ENCODE measurements at places on chromosomes 5 and 9.

DNA sequence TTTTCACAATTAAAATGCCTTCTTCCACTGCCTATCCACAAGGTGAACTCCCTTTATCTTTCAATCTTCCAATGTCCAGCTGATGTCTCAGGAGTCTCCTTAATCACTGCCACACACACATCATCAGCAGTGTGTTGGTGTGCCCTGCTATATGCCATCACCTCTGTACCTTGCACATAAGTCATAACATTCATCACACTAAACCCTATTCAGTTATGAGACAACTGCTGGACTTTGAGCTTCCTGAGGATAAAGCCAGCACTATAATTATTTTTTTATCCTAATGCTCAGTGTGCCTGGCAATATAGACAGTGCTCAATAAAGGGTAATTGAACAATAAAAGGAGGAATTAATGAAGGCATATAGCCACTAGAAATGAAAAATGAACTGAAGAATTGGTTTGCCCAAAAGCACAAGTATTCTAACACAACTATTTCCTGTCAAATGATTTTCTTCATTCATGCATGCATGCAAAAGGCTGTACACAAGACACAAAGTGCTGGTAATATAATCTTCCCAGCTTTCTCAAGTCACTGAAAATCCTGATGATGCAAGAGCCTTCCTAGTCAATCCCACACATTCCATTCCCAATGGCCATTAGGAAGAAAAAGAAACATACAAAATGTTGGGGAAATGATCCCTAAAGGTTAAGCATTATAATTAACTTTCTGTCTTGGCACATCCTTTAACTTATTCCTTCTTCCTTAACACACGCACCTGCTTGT is 32.4 kb downstream of the LPAR1 start:
- DNase-seq = no peak

GRCh38 chr5:154138701-154139100 is 51.8 kb upstream of the GALNT10 start:
- DNase-seq = no peak

GRCh38 chr5:142894749-142895148 is 124.6 kb downstream of the ARHGAP26 start:
- DNase-seq = no peak

DNA sequence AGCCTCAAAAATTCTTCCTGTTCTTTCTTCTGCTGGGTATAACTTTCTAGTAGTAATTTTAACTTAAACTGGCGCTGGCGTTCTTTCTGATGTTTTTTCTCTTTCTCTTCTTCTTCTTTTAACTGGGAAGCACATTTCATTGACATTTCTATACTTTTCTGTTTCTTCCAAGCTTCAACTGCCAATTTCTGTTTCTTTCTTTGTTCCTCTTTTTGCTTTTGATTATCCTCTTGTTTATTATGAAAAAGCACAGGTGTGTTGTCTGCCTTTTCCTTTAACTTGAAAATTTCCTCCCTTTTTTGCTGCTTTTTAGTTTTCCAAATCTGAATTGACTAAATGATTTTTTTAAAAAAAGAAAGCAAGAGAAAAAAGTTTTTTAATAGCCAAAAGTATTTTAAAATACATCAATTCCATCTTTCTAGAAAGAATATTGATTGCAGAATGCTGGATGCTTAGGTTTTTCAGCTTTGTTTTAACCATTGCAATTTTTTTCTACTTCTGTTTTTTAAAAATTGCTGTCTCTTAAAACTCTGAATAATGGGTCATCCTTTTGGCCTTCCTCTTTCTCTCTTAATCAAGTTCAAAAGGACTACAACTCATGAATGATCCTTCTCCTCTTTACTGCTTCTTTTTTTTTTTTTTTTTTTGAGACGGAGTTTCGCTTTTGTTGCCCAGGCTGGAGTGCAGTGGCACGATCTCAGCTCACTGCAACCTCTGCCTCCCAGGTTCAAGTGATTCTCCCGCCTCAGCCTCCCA is 8.8 kb upstream of the PGGT1B start:
- DNase-seq = no peak

- DNase-seq = no peak
These were observed 11.2 kb downstream of the IRF1 start for GRCh38 chr5:132479111-132479951.
